ENCODE measurements at places on chromosomes 5 and 9. TPM values are rescaled to one million over a fixed set of nuclear protein-coding genes. Genes with fewer than 3 reads are reported as not detected.

The SHISAL2B gene
- total RNA-seq, result not detected

The CENPK gene
- 10.4 TPM for total RNA-seq

The TMEFF1 gene
- total RNA-seq, result not detected

The RNF183 gene
- total RNA-seq, result 3.4 TPM

The LIFR gene
- 82.3 TPM for total RNA-seq

The CDHR2 gene
- total RNA-seq, result not detected

The TAF11L2 gene
- 5.3 TPM for total RNA-seq

The OCLN gene
- 12.5 TPM for total RNA-seq

The TNFSF15 gene
- 4.3 TPM for total RNA-seq

The RNF180 gene
- total RNA-seq, result 27.4 TPM

The NUTM2G gene
- 0.48 TPM for total RNA-seq

The CAMK4 gene
- 12.0 TPM for total RNA-seq

The C9 gene
- 0.24 TPM for total RNA-seq

The TLR4 gene
- 14.7 TPM for total RNA-seq

The CMYA5 gene
- 9.9 TPM for total RNA-seq

The FAM221B gene
- 1.2 TPM for total RNA-seq

The ADGRD2 gene
- total RNA-seq, result not detected

The PCDHB16 gene
- 4.1 TPM for total RNA-seq

The C9orf152 gene
- not detected for total RNA-seq

The ANXA2R gene
- total RNA-seq, result 2.9 TPM

The CD14 gene
- total RNA-seq, result 66.7 TPM

The IL4 gene
- total RNA-seq, result not detected

The SPINK6 gene
- 5.5 TPM for total RNA-seq

The QRFP gene
- 0.48 TPM for total RNA-seq

The PCDHA3 gene
- total RNA-seq, result 4.3 TPM

The ROPN1L gene
- total RNA-seq, result 7.5 TPM

The SPAG8 gene
- total RNA-seq, result 5.1 TPM

The SLC1A1 gene
- 3.9 TPM for total RNA-seq

The EFNA5 gene
- 15.2 TPM for total RNA-seq

The ENTREP1 gene
- total RNA-seq, result 10.6 TPM

The OBP2B gene
- not detected for total RNA-seq

The ARHGEF39 gene
- 5.5 TPM for total RNA-seq

Data from umbilical cord (tissue), 2 donors.